ENCODE measurements at places on chromosomes 5 and 9.

GRCh38 chr9:72996114-72996513 is 43.3 kb upstream of the ALDH1A1 start:
- no peak for DNase-seq
- H3K27ac ChIP-seq, result no peak overlapping the region
- peaks cover 7% of the 10 kb centered on the region for H3K4me1 ChIP-seq
- H3K27me3 ChIP-seq, result no peaks in the 10 kb centered on the region
- H3K4me3 ChIP-seq, result no peak overlapping the region

DNA sequence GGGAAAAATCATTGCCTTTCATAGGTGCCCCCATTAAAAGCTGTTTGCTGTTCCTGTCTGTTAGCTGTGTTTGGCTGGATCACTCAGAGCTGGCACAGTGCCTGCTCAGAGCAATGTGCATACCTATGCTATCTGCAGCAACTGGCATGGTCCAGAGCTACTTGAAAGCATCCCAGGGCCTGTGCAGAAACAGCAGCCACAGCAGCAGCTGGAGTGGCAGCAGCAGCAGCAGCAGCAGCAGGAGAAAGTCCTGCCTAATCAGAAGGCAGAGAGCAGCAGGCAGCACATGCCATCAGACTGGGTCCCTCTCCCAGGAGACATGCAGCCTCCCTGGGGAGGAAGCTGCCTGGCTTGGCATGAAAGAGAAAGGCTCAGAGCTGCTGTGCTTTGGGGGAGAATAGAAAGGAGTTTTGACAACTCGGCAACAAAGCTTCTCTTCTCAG is 243.8 kb upstream of the WWC1 start:
- peaks cover 21% of the 10 kb centered on the region for H3K36me3 ChIP-seq
- H3K4me1 ChIP-seq, result peaks cover 56% of the 10 kb centered on the region
- peak; percentile 73 for DNase-seq
- H3K4me3 ChIP-seq, result no peak overlapping the region

DNA sequence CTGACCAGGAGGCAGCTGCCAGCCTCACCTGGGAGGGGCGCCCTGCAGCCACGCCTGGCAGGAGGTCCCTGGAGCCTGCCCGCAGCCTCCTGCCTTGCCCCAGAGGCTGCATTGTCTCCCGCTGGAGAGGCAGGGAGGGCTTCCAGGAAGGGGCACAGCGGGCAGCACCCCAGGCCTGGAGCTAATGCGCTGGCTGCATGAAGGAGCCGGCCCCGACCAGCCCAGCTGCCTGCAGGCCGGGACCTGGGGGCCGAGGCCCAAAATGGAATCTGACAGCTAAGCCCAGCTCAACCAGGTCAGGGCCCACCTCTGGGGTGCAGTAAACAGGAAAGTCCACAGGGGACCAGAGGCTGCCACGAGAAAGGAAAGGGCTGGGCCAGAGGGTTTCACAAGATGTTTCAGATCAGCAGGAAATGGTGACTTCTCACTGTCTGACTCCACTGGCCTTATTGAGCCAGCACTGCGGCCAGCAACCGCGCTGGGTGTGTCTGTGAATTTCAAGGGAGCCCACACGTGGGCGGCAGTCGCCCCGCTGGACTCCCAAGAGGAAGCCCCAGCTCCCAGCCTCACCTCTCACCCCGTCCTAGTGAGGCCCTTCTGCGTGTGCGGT is 18.6 kb upstream of the NOTCH1 start:
- DNase-seq, result peak; percentile 82
- H3K27me3 ChIP-seq, result no peaks in the 10 kb centered on the region
- H3K27ac ChIP-seq, result peak overlapping the region; percentile 92
- peak overlapping the region; percentile 40 for H3K4me3 ChIP-seq

- no peaks in the 10 kb centered on the region for H3K27me3 ChIP-seq
- peaks cover 31% of the 10 kb centered on the region for H3K4me1 ChIP-seq
- no peak overlapping the region for H3K27ac ChIP-seq
Observed at GRCh38 chr5:151897020-151897552, 27.6 kb downstream of the GLRA1 start.

DNA sequence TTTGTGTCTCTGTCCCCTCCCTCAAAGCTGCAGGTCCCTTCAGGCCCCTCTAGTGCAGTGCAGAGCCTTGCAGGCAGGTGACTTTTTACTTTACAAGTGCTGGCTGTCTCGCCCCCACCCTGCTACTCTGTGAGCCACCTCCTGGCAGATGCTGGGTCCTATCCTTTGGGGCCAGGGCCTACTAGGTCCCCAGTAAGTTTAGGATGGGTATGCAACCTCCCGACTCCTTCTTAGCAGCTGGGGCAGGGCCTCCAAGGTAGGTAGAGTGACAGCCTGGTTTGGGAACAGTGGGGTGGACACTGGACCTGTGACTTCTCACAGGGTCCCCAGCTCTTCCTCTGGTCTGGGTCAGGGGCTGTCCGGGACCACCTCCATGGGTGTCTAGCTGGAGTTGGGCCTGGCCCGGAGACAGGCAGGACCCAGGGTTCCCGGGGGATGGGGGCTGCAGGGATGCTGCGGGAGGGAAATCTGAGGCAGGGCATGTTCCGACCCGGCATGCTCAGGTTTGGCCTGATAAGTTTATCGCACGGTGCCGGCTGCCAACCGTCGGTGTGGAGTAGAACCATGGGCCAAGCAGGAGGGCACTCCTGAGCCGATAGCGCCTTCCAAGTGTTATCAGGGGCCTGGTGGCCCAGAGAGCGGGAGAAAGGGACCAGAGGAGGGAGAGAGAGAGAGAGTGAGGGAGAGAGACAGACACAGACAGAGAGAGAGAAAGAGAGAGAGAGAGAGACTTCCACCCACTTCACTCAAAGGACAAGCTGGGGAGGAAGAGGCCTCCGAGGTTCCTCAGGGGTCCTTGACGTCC is 20.5 kb downstream of the GFI1B start:
- no peaks in the 10 kb centered on the region for H3K36me3 ChIP-seq
- no peak overlapping the region for H3K27ac ChIP-seq
- DNase-seq, result no peak
- peaks cover 83% of the 10 kb centered on the region for H3K27me3 ChIP-seq
- H3K4me1 ChIP-seq, result peaks cover 12% of the 10 kb centered on the region
- no peak overlapping the region for H3K4me3 ChIP-seq
